ENCODE measurements at places on chromosomes 12 and 14.

GRCh38 chr14:71591231-71591630 lies 341.0 kb upstream of the RGS6 start:
- DNase-seq: no peak

DNA sequence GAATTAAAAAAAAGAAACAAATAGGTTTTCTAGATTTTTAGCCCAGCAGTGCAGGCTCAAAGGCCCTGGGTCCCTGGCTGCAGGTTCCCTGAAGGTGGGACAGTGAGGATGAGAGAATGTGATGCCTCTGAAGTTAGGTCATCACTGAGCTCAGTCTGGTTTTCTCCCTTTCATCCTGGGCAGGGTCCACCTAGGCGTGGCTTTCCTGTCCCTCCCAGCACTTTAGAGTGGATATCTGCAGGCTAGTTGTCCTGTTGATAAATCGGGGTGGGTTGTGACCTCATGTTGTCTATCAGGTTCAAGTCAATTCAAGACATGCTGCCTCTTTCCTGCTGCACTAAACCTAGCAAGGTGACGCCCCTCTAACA lies 60.9 kb downstream of the MAP1LC3B2 start:
- no peak for DNase-seq

DNA sequence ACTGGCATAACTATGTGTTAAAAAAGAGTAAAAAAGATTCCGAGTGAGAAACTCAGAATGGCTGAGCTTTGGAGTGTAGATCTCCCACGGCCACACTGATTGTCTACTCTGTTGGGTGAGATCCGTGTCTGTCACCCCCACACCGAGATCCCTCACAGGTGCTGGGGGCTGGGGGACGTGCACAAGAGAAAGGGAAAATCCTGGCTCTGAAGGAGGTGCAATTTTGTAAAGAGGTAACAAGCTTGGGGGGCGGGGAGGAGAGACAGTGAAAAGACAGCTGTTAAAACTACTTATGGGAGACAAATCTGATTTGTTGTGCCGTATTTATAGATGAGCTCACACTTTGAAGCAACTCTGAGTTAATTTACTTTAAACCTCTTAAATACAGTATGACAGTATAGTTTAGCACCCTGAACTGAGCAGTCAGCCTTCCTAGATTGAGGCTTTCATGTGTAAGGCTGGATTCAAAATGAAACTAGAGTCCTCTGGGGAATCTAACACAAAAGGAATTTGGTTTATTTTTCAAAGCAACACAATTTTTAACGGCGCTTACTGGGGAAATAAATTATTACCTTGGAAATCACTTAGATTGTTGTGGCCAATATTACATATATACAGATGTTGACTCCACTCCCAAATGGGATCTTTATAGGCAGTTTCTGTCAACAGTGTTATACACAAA lies 167.4 kb upstream of the RGS6 start:
- no peak for DNase-seq

- DNase-seq: no peak
Observed at GRCh38 chr12:131454418-131455217, 256.3 kb upstream of the SFSWAP start.

DNA sequence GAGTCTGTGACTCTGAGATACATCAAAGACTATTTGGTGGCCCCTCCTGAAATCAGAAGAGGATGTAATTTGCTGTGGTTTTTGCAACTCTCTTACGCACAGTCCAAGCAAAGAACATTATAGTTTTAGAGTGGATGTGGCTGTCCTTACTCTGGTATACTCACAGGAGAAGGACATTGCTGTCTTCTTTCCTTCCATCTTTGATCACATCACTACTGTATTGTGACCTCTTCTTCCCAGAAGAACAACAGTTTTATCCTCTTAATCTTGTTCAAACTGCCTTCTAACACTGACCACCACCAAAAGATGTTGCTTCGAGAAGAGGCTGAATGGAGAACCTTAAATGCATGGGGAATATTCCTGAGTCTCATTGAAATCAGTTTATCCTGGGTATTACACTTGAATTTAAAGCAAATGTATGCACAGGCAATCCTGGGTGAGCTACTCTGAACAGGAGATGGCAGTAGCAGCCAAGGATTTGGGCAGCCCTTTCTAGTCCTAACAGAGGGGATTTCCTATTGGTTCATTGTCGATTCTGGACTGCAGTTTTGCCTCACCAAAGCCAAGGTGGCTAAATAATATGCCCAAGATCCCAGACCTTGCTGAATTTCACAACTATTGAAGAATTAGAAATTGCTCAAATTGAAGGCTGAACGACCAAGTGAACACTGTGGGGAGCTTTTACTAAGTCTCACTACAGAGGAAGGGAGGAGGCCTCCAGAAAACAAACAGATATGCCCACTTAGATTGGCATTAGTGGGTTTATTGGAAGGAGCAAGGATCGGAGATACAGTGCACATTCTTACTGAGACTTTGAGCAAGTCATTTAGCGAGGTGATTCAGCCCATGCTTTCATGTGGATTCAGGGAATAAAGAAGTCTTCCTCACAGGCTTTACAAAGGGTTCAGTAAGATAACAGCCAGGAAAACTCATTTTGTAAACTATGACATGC lies 282.8 kb downstream of the PAWR start:
- DNase-seq: no peak

GRCh38 chr14:56810147-56810719 lies at the start of gene OTX2:
Gene OTX2 (minus strand): TSS chr14:56810479. CDS start chr14:56805456, 5,023 bp downstream.
- no peak for DNase-seq

GRCh38 chr12:57754411-57755193 lies at the start of gene MARCHF9:
Gene MARCHF9 (plus strand): TSS chr12:57755103. CDS start chr12:57755529, 426 bp downstream.
- DNase-seq: peak; percentile 93

DNA sequence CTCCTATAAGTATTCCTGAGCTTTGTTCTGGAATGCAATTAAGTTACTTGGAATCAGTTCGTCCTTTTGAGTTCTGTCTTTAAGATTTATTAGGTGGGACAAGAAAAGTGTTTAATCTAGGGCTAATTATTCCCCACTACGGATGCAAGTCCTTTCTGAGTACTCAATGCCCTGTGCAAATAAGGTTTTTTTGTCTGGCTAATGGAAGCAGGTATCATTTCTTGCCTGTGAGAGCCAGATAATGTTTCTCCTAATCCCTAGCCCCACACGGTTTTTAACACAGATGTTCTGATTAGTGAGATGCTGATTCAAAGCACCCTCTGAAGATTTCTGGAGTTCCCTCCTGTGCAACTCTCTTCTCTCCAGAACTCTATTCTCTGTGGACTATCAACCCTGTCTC lies 296.6 kb upstream of the PRICKLE1 start:
- DNase-seq: no peak

- no peak for DNase-seq
Observed at GRCh38 chr12:27756670-27757195, 23.3 kb upstream of the KLHL42 start.

DNA sequence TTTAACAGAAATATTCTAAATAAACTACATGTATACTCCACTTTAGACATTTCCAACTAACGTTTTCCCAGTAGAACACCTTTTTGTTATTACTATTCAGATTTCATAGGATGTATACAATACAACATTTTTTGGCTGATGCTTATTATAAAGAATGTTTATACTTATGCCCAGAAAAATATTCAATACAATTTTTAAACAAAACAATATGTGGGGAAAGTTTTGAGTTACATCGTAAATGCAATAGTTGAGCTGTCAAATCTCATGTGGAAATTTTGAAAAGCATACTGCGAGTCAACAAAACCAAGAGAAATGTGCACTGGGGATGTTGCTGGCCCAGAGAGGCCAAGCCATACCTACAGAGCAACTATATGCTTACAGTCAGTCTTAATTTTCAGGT lies 18.2 kb upstream of the MON2 start:
- DNase-seq: no peak

Data from CD4-positive, alpha-beta T cell treated with Interleukin-10 for 1 hour (primary cell).